ENCODE measurements at places on chromosomes 1 and 21.

- DNase-seq = no peak
Observed at GRCh38 chr1:109634292-109634691, 14.7 kb downstream of the AMPD2 start.

- DNase-seq = no peak
Observed at GRCh38 chr1:27298632-27299384, 23.2 kb upstream of the TMEM222 start.

DNA sequence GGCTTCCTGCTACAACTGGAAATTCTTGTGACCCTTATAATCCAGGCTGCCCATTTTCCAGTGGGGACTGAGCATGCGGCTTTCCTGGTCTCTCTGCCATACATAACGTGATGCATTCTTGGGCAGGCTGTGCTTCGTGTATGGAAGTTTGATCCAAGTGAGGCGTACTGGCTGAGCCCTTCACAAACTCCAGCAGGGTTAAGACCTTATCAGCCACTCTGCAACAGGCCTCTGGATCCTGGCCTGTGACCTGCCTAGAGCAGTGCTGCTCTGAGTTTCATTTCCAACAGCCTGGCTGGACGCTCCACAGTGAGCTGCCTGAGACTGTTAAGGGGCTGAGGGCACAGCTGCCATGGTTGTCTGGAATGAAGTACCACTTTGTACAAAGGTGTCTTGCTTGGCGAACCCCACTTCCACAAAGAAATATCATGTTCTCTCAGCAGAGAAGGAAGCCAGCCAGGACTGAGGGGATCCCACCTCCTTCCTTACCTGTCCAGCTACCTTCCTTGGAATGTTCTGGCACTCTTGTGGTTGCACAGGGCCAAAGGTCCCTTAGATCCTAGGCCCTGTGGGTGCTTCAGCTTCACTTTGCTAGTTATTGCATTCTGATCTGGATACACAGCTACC lies 28.5 kb upstream of the XPR1 start:
- DNase-seq = no peak

DNA sequence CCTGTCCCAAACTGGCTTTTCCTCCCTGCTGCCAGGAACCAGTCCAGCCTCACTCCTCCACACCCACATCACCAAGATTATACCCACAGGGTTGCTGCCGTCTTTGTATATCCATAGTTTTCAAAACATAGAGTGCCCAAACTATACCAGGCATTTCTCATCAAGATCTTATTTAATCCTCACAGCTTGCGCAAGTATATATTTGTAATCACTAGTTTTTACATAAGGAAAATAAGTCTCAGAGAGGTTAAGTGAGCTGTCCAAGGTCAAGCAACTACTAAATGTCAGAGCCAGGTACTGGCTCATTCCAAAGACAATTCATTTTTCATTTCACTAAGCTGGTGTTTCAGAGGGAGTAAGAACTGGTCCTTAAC lies 34.9 kb upstream of the ZNF362 start:
- DNase-seq = no peak

- DNase-seq = no peak
Observed at GRCh38 chr1:39646232-39647081, 7.0 kb upstream of the HEYL start.

GRCh38 chr1:6507037-6507428 lies 15.6 kb upstream of the PLEKHG5 start:
- DNase-seq = peak; percentile 60

DNA sequence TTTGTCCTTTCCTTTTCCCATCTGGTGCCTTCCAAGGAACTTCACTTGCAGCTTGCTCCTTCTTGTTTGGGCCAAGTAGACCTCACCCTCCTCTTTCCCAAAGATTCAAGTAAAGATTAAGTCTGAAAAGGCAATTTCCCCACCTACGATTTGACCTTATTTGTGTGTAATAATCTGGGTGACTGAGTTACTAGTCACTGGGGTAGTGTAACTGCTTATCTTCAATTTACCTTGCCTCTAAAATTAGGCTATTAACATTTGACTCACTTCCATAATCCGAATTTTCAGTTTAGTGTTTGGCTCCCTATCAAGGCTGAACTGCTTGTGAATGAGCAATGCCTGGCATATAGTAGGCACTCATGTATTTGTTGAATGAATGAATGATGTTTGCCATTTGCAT lies 59.6 kb downstream of the PLA2G4A start:
- no peak for DNase-seq

- no peak for DNase-seq
Observed at GRCh38 chr1:222167896-222168295, 380.0 kb downstream of the HHIPL2 start.

DNA sequence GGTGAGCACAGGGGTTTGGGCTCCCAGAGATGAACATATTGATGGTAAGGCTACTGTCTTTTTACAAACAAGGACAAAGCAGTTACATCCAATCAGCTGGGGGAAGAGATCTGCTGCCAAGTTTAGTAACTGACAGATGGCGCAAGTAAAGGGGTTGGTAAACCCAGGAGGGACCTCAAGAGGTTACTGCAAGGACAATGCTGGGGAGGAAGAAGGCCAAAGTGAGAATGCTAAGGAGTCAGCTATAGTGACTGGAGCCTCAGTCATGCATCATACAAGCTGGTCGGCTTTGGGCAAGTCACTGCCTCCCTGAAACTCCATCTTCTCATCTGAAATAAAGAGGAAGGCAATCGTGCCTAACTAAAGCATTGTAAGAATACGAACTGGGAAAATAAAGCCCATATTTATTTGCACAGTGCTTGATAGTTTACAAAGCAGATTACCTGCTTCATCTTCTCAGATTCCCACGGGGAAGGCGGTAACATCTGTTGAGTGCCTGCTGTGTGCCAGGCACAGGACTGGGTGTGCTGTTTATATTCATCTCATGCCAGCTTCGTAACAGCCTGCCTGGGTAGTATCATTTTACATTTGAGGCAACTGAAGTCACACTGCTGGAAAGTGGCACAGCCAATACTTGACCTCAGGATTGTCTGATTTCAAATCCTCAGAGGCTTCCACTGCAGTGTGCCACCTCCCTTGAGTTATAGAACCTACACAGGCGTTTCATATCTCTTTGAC lies 114.8 kb downstream of the BEND5 start:
- no peak for DNase-seq

- no peak for DNase-seq
Observed at GRCh38 chr1:195962051-195962450, 646.2 kb downstream of the KCNT2 start.

GRCh38 chr21:43193651-43194302 lies 25.0 kb downstream of the CRYAA start:
- DNase-seq = no peak

GRCh38 chr1:61851849-61852669 lies 109.8 kb downstream of the PATJ start:
- DNase-seq = peak; percentile 78

GRCh38 chr1:248748211-248748610 lies 7.3 kb downstream of the LYPD8 start:
- peak; percentile 65 for DNase-seq

- no peak for DNase-seq
Observed at GRCh38 chr1:52534928-52535764, 17.7 kb downstream of the TUT4 start.

- peak; percentile 69 for DNase-seq
Observed at GRCh38 chr1:3695326-3696217, 43.3 kb downstream of the TP73 start.

DNA sequence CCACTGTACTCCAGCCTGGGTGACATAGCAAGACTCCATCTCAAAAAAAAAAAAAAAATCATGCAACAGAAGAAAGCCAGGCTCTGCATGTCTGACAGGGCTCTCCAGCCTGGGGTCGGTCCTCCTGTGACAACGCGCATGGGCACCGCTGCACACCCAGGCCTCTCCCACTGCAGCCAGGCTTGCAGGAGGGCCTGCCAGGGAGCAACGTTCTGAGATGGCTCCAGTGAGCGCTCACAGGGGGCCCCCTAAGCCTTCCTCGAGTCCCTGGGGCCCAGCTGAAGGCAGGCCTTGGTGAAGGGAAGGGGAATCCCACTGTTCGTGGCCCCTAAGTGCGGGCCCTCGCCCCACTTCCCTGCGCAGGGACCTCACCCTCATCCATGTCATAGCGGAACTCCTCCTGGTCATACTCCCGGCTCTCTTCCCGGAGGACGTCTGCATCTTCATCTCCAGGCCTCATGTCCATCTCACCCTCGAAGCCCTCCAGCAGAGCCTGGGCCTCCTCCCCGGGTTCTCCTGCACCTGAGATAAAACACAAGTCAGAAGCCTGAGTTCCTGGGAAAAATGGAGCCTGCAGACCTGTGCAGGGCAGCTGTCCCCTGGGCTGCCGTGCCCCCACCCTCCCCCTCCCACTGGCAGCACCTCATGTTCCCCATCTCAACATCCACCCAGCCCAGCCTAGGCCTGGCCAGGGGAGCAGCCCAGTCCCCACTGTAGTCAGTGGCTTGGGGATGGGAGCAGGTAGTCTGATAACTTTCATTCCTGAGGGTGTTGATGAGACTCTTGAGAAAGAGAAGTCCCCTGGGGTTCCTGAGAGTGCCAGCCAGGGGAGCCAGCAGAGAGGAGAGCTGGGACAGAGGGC lies 20.3 kb downstream of the RSPH1 start:
- no peak for DNase-seq

DNA sequence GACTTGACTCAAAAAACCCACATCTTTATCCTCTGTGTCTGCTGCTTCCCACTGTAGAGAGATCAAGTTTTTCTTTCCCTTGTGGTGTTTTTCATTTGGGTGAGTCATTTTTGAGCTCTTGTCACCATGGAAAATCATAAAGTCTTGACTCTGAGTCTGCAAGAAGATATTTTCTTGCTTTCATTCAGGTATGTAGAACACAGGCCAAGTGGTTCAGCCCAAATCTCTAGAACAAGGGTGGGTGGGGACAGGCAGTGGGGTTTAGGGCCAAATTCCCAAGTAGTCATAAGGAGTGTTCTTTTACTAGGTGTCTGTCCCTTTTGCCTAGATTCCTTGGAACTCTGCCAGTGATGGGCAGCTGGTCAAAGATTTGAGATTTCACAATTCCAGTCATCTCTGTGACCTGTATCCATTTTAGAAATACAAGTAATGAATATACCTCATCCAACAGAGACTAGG lies 21.5 kb upstream of the ARHGAP29 start:
- no peak for DNase-seq

DNA sequence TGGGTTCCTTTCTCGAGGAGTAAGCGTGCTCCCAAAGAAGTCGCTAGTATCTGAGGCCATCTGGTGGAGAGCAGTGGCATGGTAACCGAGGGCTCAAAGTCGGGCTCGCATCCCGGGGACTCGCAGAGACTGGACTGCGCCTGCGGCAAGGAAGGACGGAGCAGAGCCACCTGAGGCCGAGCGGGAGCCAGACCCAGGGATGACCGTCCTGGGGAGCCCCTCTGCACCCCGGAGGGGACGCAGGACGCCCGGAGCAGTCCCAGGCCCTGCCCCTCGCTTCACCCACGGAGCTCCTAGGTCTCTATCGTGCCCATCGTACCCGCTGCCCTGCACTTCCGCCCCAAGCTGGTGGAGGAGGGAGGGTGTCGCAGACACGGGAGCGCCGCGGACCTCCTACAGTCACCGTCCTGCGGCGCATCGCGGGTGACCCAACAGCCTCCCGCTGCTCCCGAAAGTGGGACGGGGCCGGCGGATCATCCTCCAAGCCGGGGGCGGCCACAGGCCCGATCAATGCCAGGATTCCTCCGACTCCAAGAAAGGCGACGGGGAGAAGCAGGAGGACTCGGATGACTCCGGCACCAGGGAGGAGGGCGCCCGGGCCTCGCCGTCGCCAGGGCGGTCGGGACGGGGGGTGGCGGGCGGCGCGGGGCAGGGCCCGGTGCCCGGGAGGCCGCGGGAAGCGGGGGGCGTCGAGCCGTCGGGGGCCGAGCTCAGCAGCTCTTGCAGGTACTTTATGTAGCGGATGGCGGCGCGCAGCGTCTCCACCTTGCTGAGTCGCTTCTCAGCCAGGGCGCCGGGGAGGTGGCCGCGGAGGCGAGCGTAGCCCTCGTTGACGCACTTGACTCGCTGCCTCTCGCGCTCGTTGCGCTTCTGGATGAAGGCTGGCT lies 2.3 kb upstream of the CACNA1S start:
- DNase-seq = peak; percentile 94

DNA sequence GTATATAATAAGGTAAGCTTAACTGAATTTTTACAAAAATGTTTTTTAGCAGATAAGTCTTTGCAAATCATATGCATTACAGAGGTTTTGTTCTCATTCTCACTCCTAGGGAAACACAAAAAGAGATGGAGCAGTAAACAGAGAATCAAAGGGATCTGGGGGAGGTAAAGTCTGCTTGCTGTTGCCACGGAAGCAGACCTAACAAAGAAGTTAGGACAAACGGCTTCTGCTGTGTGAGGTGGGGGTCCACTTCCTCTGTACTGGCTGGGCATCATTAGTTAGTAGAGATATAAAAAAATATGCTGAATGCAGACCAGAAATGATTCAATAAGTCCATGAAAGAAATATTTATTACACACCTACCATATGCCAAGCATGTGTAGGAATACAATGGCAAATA lies 34.2 kb downstream of the GJA5 start:
- no peak for DNase-seq

DNA sequence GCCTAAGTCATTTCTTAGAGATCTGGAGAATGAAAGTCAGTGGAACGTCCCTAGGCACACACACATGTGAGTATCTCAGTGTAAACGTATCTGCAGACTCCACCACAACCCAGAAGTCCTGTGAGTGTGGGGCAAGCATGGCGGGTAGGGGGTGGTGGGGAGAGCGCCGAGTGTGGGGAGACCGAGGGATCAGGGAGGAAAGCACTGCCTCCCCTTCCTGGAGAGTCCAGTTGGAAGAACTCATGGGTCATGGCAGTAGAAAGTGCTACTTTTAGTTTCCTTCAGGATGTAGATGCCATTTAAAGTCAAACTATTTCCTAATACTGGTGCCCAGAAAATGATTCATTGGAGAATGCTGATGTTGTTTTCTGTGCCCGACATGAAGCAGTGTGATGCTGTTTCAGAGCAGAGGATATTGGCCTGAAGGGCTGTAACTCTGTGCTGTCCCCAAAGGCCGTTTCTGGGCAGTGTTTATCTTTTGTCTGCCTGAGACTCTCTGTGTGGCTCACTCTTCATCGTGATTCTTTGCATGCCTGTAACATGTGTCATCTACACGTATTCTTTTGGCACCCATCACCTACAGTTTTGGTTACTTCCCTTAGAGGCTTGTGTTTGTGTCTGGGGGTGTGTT lies 45.7 kb upstream of the TSPAN2 start:
- DNase-seq = no peak

DNA sequence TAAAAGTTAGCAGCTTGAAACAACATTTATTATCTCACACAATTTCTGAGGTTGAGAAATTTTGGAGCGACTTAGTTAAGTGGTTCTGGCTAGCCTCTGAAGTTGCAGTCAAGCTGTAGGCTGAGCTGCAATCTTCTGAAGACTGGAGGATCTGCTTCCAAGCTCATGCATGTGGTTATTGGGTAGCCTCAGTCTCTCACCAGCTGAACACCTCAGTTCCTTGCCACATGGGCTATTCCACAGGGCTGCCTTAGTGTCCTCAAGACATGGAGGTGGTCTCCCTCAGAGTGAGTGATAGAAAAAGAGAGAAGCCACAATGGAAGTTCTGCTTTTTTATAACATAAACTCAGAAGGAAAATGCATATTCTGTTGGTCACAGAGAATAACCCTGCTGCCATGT lies 92.0 kb upstream of the CAMK1G start:
- no peak for DNase-seq

GRCh38 chr1:94514095-94514727 lies 27.3 kb downstream of the F3 start:
- peak; percentile 57 for DNase-seq
